Activated CD4-positive, alpha-beta memory T cell treated with anti-CD3 and anti-CD28 coated beads, Interleukin-2, amount 10 ng/mL, durations not matched to agents 7 days and 5 days (primary cell): ENCODE measurements at places on chromosomes 1 and 21. TPM values are rescaled to one million over a fixed set of nuclear protein-coding genes. Genes with fewer than 3 reads are reported as not detected.

GRCh38 chr1:113101588-113101987 lies 28.6 kb downstream of the LRIG2 start:
- no peaks in the 10 kb centered on the region for H3K27me3 ChIP-seq
- H3K4me3 ChIP-seq: no peak overlapping the region
- no peak for DNase-seq
- H3K27ac ChIP-seq: no peak overlapping the region

GRCh38 chr1:221606256-221606655 lies 135.6 kb downstream of the DUSP10 start:
- no peak overlapping the region for H3K4me3 ChIP-seq
- DNase-seq: no peak
- no peaks in the 10 kb centered on the region for H3K36me3 ChIP-seq
- no peaks in the 10 kb centered on the region for H3K4me1 ChIP-seq
- no peak overlapping the region for H3K27ac ChIP-seq

DNA sequence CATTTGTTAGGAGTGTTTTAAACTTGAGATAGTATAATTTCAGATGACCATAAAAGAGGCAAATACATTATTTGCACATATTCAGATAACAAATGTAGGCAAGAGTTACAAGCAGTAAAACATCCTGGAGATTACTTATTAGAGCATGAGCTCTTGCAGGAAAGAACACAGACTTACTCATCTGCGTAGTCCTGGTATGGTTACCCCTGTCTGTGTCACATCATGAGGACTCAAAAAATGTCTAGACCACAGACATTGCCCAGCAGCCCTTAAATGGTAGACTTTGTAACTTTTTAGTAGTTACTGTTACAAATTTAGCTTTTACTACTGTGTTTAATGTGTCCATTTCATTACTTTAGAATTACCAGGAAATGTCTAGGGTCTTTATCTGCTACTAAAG lies 12.8 kb downstream of the CACHD1 start:
- no peaks in the 10 kb centered on the region for H3K36me3 ChIP-seq
- no peaks in the 10 kb centered on the region for H3K4me1 ChIP-seq
- H3K27me3 ChIP-seq: peaks cover 21% of the 10 kb centered on the region
- H3K27ac ChIP-seq: no peak overlapping the region
- DNase-seq: no peak

DNA sequence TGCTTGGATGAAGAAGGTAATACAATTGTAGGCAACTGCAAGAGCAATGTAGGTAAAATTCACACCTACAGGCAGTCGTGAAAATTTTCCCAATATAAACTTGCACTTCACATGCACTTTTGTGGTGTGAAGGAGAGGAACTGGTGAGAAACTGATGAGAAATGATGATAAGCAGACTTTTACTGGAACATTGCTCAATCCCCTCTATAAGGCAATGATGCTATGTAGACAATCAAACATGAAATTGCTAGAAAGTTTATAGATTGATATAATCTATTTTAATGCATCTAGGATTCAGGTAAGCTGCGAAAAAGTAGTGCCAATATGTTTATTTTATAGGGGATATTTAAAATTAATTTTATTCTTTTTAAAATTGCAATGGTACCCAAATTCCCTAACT lies 802.2 kb downstream of the KCNT2 start:
- H3K36me3 ChIP-seq: no peaks in the 10 kb centered on the region
- no peaks in the 10 kb centered on the region for H3K27me3 ChIP-seq
- H3K4me3 ChIP-seq: no peak overlapping the region
- DNase-seq: no peak

- H3K36me3 ChIP-seq: no peaks in the 10 kb centered on the region
- H3K27ac ChIP-seq: no peak overlapping the region
- H3K4me1 ChIP-seq: no peaks in the 10 kb centered on the region
- peaks cover 10% of the 10 kb centered on the region for H3K27me3 ChIP-seq
These were observed 6.5 kb upstream of the RNF2 start for GRCh38 chr1:185038813-185039376.

DNA sequence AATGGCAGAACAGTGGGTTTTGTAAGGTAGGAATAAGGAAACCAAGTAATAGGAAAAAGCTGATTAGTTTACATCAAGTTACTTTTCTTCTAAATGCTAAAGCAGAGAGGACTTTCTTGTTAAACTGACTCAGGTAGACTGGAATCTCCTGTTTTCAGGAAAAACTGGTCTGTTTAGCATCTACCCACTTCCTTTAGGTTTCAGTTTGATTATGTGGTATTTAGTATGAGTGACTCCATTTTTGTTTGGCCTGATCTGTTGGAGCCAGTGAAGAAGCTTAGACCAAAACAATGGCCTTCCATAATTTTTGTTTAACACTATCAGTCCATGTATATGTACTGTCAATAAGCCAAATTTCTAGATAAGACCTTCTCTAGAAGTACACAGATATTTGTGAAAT lies 88.4 kb downstream of the EPB41 start:
- peaks cover 34% of the 10 kb centered on the region for H3K36me3 ChIP-seq
- H3K4me3 ChIP-seq: no peak overlapping the region
- H3K27me3 ChIP-seq: no peaks in the 10 kb centered on the region
- no peak overlapping the region for H3K27ac ChIP-seq
- DNase-seq: no peak

DNA sequence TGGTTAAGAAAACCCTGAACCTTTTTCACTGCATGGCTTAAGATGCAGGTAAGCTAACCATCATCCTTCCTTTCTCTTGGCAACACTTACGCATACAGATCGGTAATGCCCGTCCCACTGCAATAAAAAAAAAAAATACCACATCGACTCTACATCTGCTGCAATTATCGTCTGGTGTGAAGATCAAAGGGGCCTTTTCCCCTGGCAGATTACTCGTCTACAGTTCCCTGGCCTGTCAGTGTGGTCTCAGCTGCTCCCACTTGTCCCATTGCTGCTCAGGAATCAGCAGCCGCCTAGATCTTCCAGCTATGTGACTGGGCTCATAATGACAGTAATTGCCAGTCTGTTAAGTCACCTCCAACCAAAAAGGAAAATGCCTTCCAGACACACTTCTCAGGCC lies 133.1 kb downstream of the SETD4 start:
- no peaks in the 10 kb centered on the region for H3K4me1 ChIP-seq
- no peak overlapping the region for H3K4me3 ChIP-seq
- DNase-seq: no peak
- peaks cover 8% of the 10 kb centered on the region for H3K27me3 ChIP-seq

DNA sequence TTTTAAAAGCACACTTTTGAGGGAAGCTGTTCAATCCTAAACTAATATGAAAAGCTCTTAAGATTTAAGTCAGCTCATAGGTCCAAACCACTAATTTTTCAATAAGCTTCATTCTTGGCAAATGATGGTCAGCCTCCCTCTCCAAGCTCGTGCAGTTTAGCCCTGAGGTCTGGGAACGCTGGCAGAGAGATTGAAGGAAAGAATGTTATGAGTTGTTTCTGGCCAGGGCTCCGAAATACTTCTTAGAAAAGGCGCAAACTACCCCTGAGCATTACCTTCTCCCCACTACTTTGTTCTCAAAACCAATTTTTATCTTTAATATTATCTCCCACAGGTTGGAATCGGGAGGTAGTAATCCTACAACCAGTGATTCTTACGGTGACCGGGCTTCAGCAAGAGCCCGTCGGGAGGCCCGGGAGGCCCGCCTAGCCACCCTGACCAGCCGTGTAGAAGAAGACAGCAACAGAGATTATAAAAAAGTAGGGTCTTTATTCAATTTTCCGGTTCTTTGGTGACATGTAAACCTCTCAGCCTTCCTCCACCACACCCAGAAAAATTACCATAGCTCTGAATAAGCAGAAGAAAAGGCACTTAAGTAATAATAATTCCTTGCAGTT lies 147.7 kb downstream of the SYT2 start:
- DNase-seq: no peak
- no peaks in the 10 kb centered on the region for H3K27me3 ChIP-seq
- peaks cover 17% of the 10 kb centered on the region for H3K4me1 ChIP-seq

DNA sequence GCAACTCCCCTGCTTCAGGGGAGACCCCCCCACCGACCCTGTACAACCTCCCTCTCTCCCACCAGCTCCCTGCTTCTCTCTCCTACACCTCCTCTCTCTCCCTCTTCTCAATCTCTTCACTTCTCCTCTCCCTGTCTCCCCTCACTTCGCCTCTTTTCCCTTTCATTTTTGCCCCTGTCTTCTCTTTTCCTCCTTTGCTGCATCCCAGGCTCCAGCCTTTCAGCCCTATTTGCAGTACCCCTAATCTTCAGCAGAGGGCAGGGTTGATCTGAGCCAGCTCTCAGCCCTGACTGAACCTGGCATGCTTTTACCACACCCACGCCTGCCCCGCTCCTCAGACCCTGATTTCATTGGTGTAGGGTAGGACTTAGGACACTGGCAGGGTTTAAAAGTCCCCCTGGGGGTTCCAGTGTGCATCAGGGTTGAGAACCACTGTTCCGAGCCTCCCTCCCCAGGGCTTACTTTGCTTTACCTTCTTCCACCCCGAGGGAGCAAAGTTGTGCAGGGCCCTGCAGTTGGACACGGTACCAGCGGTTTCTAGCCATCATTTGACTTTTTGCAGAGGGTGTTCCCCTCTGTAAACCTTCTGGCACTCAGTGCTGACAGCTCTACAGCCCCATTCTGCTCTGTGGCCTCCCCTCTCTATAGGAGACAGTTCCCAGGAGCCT lies 67.3 kb upstream of the CNTN2 start:
- no peaks in the 10 kb centered on the region for H3K4me1 ChIP-seq
- peaks cover 23% of the 10 kb centered on the region for H3K27me3 ChIP-seq
- H3K36me3 ChIP-seq: no peaks in the 10 kb centered on the region
- peak; percentile 47 for DNase-seq

- H3K4me3 ChIP-seq: no peak overlapping the region
- no peaks in the 10 kb centered on the region for H3K36me3 ChIP-seq
- no peaks in the 10 kb centered on the region for H3K4me1 ChIP-seq
- no peak overlapping the region for H3K27ac ChIP-seq
These were observed 7.1 kb upstream of the DIRAS3 start for GRCh38 chr1:68057564-68057963.

DNA sequence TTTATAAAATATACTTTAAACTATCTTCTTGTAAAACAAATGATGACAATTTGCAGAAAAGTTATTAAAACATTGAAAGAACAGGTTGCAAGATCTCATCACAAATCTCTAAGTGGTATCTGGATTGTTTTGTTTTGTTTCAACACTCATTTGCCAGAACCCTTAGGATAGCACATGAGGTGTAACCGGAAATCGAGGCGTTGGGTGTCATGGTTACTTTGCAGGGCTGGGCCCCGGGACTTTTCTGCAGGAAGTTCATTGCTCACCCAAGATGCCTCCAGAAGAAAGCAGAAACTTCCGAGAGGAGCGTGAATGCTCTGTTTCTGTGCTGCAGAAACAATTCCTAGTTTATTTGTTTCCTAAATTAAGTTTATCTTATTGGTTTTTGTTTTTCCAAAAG lies 2.5 kb downstream of the DISC1 start:
- H3K4me3 ChIP-seq: no peak overlapping the region
- peak overlapping the region; percentile 40 for H3K27ac ChIP-seq
- peaks cover 7% of the 10 kb centered on the region for H3K27me3 ChIP-seq
- peak; percentile 38 for DNase-seq
- H3K4me1 ChIP-seq: peaks cover 37% of the 10 kb centered on the region

- H3K27me3 ChIP-seq: no peaks in the 10 kb centered on the region
- H3K36me3 ChIP-seq: no peaks in the 10 kb centered on the region
- no peak for DNase-seq
- no peak overlapping the region for H3K27ac ChIP-seq
- no peak overlapping the region for H3K4me3 ChIP-seq
These were observed 122.2 kb upstream of the VAMP3 start for GRCh38 chr1:7648761-7649384.

- H3K4me1 ChIP-seq: peaks cover 18% of the 10 kb centered on the region
- no peak for DNase-seq
- no peak overlapping the region for H3K27ac ChIP-seq
- H3K4me3 ChIP-seq: no peak overlapping the region
These were observed 21.8 kb downstream of the CNIH3 start for GRCh38 chr1:224637936-224638335.

DNA sequence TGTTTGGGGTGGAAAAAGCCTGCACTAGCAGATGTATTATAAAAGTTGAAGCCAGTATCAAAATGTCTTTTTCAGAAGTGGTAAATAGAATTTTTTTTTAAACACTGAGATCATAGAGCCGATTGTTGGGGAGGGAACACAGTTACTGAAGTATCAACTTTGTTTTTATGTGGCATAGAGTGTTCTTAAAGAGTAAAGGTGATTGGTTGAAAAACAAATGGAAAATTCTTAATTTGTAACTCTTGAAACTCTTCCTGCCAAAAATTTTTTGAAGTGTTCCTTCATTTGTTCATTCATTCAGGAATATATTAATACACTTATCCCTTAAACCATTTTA lies 83.3 kb downstream of the DISP1 start:
- DNase-seq: no peak
- H3K27me3 ChIP-seq: no peaks in the 10 kb centered on the region
- no peaks in the 10 kb centered on the region for H3K36me3 ChIP-seq
- H3K4me1 ChIP-seq: peaks cover 13% of the 10 kb centered on the region

DNA sequence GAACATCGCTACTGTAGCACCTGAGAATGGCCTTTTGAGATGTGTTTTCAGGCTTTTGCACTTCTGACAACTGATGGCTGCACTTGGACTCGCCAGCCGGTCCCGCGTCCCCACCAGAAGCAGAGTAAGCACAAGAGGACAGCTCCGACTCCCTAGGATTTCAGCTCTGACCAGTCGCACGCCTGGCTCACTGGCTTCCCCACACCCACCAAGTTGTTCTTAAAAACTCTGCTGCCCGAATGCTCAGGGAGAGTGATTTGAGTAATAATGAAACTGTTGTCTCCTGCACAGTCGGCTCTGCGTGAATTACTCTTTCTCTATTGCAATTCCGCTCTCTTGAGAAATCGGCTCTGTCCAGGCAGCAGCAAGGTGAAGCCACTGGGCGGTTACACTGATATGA lies 40.2 kb upstream of the NLRP3 start:
- peaks cover 5% of the 10 kb centered on the region for H3K4me1 ChIP-seq
- peaks cover 15% of the 10 kb centered on the region for H3K27me3 ChIP-seq
- H3K36me3 ChIP-seq: no peaks in the 10 kb centered on the region
- no peak for DNase-seq
- H3K4me3 ChIP-seq: no peak overlapping the region

DNA sequence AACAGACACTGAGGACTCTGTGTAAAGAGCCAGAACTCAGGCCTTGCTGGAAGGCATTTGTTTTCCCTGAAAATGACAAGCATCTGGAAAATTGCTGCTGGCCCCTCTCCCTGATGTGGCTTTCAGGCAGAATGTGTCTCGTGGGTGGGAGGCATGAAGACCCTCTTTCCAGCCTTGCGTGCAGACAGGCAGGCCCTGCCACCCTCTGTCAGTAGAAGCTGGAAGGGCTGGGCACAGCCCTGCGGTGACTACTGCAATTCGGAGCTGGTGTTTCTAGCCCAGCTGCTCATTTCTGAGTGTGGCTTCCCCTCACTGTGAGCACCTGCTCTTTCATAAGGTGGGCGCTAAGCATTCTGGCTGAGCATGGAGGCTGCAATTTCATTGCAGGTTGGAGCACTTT lies 349.9 kb downstream of the PTPRU start:
- no peak for DNase-seq
- H3K4me1 ChIP-seq: no peaks in the 10 kb centered on the region
- no peak overlapping the region for H3K27ac ChIP-seq
- H3K4me3 ChIP-seq: no peak overlapping the region
- H3K36me3 ChIP-seq: no peaks in the 10 kb centered on the region

The ST6GALNAC3 gene
- not detected for total RNA-seq

The LRRC47 gene
- total RNA-seq: 32.4 TPM

The PDE4B gene
- total RNA-seq: 46.8 TPM

The CELSR2 gene
- total RNA-seq: 2.2 TPM

The TMEM200B gene
- total RNA-seq: not detected

The KLF17 gene
- total RNA-seq: not detected

The S100A12 gene
- total RNA-seq: not detected

The LRRC71 gene
- not detected for total RNA-seq

The SSX2IP gene
- total RNA-seq: 18.8 TPM

The GNG12 gene
- total RNA-seq: 0.05 TPM

The OLFML2B gene
- total RNA-seq: not detected

The OR10Z1 gene
- total RNA-seq: not detected

The OPTC gene
- total RNA-seq: not detected

The DDI2 gene
- total RNA-seq: 32.7 TPM

The STIL gene
- total RNA-seq: 40.8 TPM

The SLC22A15 gene
- 1.2 TPM for total RNA-seq

The ESRRG gene
- not detected for total RNA-seq
